Activated T-cell treated with anti-CD3 and anti-CD28 coated beads, Interleukin-2, amount 50 U/mL, for 48 hours (primary cell): ENCODE measurements at places on chromosomes 12 and 14.

GRCh38 chr14:103453791-103454190 lies 68.6 kb downstream of the MARK3 start:
- no peak for DNase-seq

GRCh38 chr12:20631711-20632110 lies 63.4 kb upstream of the SLCO1C1 start:
- no peak for DNase-seq

GRCh38 chr12:92408072-92408900 lies 262.6 kb upstream of the BTG1 start:
- DNase-seq, result peak; percentile 69

DNA sequence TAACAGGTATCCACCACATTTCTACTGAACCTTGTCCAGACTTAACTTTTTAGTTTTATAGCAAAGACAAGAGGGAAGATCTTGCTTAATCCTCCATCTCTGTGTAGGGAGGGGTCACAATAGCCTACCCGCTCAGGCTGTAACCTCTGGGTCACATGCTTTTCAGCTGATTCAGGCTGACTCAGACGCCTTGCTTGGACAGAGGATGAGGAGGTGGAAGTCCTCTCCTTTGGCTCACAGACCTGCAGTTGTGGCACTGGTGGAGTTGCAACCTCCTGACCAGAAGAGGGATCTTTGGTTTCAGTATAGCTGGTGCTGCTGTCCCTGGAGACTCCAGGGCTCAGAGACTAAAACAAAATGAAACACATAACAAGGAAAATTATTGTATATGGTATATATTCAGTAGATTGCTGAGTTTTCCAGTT lies 16.2 kb downstream of the ACIN1 start:
- no peak for DNase-seq

DNA sequence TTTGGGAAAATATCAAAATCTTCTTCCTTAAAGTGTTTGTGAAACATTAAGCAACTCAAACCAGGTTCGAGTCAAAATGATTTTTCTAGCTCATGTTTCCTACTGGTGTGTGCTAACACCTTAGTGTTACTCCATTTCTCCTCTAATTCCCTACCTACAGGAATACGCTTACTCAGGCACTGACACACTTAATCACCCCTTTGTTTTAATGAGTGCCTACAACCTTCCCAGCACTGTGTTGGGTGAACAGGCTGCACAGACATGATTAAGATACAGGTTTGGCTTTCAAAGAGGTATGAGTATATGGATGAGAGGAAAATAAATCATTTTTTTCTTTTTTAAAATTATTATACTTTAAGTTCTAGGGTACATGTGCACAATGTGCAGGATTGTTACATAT lies 15.6 kb upstream of the PZP start:
- DNase-seq, result no peak

- no peak for DNase-seq
These were observed 17.6 kb upstream of the SLC2A13 start for GRCh38 chr12:40123496-40123895.

DNA sequence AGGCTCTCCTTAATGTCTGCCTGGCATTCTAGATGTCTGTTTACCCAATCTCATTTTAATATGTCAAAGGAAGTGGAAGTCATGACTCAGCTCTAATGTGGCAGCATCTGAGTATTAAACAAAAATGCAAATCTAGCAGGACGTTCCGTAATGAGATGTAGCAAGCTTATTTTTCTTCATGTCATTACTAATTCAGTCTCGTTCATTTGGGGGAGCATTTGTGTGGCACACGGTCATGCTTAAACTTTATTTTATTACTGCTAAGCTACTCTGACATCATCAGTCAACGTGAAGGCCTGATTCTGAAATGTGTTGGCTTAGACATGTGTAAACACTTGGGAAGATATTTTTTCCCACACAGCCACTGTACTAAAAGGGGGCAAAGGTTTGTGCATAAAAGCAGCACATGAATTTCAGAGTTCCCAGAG lies 326.7 kb upstream of the TMPO start:
- no peak for DNase-seq

DNA sequence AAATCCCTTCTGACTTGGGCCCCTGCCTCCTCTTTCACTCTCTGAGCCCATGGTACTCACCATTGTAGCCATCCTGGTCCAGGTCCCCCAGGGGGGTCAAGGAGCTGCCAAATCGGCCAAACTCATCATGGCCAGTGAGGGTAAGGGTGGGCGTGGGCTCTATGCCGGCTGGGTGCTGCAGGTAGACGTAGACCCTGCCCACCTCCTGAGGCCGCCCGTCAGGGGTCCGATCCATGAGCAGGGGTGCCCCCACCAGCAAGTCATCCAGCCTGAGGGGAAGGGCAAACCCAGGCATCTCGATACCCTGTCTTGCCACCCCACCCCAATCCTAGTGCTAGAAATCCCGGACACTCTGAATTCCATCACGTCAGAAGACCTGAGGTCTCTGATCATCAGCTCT lies 14.0 kb downstream of the ITGA5 start:
- no peak for DNase-seq

GRCh38 chr14:87811246-87811645 lies 181.7 kb downstream of the GALC start:
- DNase-seq, result no peak

GRCh38 chr12:123231931-123232330 lies 1.0 kb downstream of the MPHOSPH9 start:
- no peak for DNase-seq

GRCh38 chr12:26782372-26783130 lies 50.4 kb downstream of the ITPR2 start:
- no peak for DNase-seq

DNA sequence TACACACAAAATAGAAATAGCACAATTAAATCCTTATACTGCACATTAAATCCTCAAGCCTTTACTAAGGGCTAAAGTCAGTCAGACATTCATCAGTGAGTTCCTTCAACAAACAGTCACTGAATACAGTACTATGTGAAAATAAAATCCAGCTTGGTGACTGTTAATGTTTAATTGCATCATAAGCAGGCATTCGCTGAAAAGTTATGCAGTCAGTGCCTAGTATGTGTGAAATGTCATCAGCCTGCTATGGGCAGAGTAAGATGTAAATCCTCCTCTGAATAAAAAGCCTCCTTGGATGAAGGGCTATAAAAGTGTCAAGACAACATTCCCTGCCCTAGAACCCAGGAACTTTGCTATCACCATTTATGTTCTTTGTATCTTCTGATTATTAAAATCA lies 116.4 kb downstream of the PRICKLE1 start:
- no peak for DNase-seq

- DNase-seq, result no peak
These were observed 81.0 kb upstream of the PLEKHG7 start for GRCh38 chr12:92621833-92622232.

DNA sequence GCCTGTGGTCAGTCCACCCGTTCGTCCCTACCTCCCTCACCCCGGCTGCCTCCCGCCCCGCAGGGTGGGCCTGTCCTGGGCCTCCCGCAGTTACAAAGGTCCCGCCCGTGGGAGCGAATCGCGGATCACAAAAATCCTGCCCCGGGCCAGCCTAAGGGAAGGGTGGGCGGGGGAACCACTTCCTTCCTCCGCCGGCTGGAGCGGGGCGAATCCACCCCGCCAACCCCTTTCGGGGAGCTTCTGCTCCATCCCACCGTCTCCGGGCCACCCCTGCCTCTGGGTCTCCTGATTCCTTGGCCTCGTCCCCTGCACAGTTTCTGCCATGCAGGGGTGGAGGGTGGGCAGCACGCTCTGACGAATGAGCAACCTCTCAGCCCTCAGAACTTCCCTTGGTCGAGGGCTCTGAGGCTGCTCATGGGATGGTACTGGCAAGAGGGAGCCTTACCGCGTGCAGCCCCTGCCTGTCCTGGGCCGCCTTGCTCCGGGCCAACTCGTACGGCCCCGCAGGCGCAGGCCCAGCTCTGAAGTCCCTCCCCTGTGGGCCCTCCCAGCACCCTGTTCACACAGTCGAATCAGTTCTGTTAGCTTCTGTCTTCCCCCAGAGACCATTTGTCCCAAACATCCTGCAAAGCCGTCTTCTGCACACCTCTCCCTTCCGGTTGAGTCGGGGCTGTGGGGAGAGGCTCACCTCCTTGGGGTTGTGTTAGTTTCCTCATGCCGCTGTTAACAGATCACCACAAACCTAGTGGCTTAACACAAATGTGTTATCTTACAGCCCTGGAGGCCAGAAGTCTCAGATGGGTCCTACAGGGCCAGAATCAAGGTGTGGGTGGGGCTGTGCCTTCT lies 589 bp upstream of the HVCN1 start:
- DNase-seq, result peak; percentile 73

GRCh38 chr14:104715416-104715815 lies 8.6 kb upstream of the ADSS1 start:
- no peak for DNase-seq

DNA sequence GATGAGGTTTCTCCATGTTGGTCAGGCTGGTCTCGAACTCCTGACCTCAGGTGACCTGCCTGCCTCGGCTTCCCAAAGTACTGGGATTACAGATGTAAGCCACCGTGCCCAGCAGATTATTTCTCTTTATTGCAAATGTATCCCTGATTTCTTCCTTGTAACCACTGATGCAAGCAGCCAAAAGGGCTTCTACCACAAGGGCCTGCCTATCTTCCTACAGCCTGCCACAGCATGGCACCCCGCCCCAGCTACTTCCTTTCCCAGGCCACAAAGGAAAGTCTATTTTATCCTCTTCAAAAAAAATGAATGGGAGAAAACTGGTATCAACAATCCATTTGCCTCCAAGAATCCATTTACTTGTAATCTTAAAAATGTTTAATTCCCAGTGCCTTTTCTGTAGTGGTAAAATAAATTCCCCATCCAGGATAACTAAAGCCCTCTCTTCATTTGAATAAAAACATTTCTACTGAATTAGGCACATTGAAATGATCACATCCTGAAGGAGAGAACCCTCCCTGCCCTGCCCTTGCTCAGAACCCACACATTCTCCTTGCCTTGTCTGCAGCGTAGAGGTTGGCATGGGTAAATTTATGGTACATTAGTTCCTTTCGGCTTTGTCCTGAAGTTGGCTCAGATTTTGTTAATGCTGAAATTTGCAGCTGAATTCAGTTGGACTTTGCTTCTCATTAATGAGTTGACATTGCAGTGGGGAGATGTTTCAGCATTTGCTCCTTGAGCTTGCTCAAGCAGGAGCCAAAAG lies 19.2 kb downstream of the GPHB5 start:
- DNase-seq, result no peak

- DNase-seq, result no peak
These were observed 158.8 kb downstream of the RPAP3 start for GRCh38 chr12:47547077-47547476.

GRCh38 chr12:97046901-97047300 lies 139.8 kb downstream of the NEDD1 start:
- no peak for DNase-seq

DNA sequence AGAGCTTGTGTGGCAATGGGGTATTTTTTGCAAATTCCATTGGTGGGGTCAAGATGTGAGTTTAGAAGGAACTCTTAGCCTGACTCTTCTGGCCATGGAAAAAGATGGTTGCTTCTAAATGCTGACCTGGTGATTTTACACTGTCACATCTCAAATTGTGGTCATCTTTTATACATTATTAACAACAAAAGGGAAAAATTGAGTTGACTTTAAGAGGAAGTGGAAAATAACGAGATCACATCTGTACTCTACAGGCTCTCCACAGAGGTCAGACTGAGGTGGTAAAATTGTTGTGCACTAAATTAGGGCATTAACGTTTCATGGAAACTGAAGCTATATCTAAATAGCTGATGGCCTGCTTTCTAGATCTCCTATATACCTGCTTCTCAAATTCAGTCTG lies 44.7 kb downstream of the PTPN11 start:
- no peak for DNase-seq
